ENCODE measurements at places on chromosomes 1 and 21.

DNA sequence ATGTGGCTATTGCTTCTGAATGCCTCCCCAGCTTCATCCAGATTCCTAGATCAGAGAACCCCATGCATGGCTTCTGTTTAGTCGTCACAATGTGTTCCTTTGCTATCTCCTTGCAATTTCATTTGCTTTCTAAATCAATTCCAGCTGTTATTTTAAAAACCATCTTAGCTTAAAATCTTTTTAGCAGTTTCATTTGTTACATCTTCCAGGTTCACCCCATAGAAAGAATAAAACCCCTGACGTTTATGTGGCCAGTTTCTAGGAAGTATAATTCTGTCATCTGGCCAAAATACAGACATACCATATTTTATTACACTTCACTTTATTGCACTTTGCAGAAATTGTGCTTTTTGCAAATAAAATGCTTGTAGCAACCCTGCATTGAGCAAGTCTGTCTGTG, 278.4 kb downstream of the PTPRC start:
- no peak for DNase-seq

- no peak for DNase-seq
Measured at GRCh38 chr1:27778056-27778455, 5.0 kb downstream of the STX12 start.

DNA sequence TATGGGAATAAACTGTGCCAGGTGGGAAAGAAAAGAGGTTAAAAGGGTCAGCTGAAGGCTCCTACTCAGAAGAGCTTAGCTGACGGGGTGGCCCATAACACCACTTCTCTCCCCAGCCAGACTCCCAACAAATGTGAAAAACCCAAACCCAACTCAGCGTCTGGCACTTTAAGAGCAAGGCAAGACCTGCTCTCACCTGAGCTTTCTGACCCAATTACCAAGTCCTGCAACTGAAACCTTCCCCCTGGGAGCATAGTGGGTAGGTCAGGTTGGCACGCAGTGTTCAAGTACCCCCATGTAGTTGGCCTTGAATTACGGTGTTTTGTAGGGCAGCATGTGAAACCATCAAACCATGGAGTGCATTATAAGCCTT, 3.2 kb downstream of the IRF6 start:
- DNase-seq: no peak

- no peak for DNase-seq
Measured at GRCh38 chr1:225937048-225937968, 3.7 kb downstream of the LEFTY2 start.

- no peak for DNase-seq
Measured at GRCh38 chr1:51627672-51628071, 10.8 kb downstream of the OSBPL9 start.

DNA sequence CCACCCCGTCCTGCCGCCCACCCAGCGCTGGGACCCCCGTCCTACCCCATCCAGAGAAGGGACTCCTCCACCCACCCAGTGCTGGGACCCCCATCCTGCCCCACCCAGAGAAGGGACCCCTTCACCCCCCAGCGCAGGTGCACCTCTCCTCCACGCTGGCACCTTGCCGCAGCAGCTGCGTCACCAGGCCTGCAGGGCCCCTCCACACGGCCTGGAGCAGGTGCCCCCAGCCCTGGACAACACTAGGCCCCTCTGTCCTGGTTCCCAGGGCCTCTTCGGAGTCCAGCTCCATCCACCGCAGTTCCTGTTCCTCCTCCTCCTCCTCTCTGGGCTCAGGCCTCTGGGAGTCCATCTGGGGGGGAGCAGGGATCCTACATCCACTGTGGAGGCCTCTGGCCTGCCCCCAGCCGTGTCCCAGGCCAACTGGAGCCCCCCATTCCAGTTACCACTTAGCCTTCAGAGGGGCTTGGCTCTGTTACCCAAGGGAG, 378 bp downstream of the ANKRD65 start:
- no peak for DNase-seq

GRCh38 chr1:234778221-234779159, 168.5 kb upstream of the IRF2BP2 start:
- no peak for DNase-seq

GRCh38 chr1:60069691-60070090, 3.9 kb downstream of the C1orf87 start:
- DNase-seq: no peak

DNA sequence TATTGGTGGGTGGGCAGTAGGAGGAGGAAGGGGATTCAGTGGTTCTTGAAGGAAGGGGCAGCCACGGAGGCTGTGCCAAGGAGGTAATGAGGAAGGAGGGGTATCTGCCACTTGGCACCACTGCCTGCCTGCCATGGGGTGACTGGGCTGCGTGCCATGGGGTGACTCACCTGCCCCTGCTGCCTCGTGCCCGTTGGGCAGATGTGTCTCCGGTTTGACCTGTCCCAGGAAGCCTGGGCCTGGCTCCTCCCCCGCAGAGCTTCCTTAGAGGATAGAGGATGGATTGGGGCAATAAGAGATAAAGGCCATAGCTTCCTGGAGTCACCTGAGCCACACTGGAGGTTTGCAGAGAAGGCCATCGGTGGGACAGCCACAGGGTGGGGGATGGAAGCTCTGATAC, 1.7 kb downstream of the PADI3 start:
- DNase-seq: no peak

DNA sequence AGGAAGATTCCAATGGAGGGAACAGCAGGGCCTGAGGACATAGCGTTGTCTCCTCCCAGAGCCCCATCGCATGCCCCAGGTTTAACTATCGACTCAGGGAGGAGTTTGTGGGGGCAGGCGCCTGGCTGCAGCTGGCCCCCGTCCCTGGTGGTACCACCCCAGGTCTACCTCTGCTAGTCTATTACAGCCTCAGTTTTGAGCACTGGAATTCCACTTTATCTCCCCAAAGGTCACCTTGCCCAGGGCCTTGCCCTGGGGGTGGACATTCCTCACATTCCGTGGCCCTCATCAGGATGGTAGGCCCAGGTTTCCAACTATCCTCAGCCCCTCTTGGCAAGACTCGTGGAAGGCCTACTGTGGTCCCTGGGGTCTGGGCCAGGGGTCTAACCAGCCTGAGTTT, 65.4 kb upstream of the SSBP3 start:
- no peak for DNase-seq

DNA sequence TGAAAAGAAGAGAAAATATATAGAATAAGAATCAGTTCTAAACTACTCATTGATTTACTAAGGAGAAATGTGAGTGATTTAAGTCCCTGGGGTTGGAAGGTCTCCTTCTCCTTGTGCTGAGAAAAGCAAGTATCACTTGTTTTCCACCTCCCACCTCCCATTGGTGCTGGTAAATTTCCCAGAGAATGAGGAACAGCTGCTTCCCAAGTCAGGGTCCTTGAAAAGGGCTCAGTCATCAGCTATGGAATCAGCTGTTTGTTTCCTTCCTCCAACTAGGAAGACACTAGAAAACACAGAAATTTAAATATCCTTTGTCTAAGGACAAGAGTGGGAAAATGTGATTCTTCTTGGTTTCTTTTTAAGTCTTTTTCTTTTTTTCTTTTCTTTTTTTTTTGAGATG, 131.3 kb upstream of the C1orf21 start:
- DNase-seq: no peak

- DNase-seq: no peak
Measured at GRCh38 chr21:38596264-38597042, 98.2 kb upstream of the ERG start.

- DNase-seq: no peak
Measured at GRCh38 chr1:162388615-162389014, 7.1 kb downstream of the C1orf226 start.

GRCh38 chr1:213727853-213728592, 259.8 kb upstream of the PROX1 start:
- no peak for DNase-seq

GRCh38 chr1:151347523-151348246, 633 bp upstream of the RFX5 start:
- DNase-seq: no peak

DNA sequence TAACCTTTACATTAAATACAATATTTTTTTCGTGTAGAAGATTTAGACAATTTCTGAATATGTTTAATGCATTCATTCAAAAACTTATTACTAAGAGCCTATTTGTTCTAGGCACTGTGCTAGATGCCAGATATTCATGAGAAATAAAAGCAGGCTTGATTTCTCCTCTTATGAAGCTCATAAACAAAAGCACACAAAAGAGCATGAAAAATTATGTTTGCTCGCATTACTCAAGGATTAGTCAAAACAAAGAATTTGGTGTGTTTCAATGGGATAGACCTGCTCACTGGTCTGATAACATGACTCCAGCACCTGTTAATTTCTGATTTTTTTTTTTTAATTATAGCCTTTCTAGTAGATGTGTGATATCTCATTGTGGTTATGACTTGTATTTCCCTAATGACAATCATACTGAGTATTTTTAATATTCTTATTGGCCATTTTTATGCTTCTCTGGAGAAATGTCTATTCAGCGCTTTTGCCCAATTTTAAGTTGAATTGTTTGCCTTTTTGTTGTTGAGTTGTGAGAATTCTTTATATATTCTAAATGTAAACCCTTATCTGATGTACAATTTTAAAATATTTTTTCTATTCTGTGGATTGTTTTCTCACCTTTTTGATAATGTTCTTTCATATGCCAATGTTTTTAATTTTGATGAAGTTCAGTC, 382.3 kb upstream of the ADGRL4 start:
- no peak for DNase-seq

DNA sequence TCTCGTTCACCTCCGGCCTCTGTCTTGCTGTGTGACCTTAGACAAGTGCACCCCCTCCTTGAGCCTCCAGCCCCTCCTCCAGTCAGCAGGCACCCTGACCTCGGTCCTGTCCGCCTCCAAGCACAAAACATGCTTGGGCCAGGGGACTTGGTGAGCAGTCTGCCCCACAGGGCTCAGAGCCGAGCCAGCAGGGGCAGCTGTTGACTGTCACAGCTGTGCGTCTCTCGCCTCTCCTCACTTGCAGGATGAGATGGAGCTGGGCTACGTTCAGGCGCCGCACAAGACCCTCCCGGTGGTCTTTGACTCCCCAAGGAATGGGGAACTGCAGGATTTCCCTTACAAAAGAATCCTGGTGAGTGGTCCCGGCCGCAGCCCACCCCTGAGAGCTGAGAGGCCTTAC, 24.2 kb downstream of the PADI3 start:
- no peak for DNase-seq

DNA sequence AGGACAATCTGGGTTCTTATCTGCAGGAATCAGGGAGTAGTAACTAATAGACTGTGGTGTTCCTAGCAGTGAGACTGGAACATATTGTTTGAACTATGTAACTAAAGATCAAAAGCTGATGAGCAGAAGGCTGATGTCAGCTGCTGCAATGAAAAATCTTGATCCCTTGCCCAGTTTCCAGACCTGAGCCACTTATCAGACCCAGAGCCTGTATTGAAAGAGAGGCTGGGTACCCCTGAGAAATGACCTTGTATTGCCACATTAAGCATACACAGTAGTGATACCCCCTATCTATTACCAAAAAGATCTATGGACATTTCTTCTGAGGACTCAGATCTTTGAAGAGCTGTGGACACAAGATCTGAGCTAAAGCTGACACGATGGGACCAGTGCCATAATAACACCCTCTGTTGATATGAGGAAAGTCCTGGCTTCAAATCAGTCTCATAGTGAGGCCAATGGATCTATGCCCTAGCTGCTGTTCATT, 178.0 kb upstream of the GALNT2 start:
- no peak for DNase-seq

DNA sequence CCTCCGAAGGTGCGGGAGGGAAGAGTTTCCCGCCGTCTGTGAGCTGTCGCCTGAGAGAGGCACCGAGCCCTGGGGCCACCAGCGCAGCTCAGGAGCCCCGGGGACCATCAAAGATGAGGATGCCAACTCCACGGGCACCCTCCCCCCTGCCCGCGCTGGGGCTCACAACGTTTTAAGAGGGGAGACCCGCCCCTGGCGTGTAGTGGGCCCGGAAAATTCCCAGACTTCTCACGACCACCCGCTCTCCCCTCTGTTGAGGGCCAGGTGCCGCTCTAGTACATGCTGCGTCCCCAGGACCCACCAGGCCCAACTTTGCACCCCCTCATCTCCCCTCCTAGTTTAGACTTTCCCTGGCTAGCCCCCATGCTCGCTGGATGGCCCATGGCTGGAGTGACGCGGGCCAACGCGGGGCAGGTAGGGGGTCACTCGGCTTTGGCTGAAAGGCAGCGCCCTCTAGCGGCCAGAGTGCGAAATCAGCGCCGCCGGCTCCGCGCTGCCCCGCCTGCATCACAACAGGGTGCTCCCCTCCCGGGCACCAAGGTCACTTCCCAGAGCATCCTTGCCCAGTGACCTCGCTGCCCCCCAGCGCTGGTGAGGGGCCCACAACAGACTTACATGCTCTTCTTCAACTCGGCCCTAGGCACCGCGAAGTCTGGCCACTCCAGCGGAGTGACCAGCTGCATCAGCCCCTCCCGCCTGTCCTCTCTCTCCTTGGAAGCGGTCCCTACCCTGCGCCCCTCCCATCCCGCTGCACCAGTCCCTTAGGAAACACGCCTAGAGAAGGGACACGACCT, 1.8 kb downstream of the CD160 start:
- peak; percentile 43 for DNase-seq

DNA sequence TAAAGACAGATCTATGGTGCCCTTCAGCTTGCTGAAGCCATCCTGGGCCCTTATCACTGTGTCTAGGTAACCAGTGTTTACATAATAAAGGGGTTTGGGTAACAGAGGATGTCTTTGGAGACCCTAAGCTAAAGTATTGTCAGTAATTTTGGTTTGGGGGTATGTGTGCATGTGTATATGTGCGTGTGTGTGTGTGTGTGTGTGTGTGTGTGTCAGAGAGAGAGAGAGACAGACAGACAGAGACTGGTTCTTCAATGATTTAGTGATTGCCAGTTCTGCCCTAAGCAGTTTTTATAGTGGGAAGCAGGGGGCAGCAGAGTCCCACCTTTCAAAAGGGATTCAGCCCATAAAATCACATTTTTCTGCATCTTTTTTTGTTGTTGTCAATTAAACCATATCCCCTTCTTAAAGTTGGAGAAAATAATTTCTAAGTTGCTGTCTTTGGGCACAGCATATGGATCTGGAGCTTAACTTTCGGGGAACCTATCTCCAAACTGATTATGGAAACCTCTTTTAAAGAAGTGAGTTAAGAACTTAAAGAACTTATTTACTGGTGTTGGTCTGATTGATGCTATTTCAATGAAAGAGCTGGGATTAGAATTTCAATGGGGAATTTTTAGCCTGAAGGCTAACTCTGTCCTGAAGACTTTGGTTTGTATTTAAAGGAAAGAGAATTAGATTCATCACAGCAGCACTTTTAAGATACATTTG, 51.1 kb downstream of the ZNF326 start:
- DNase-seq: no peak

DNA sequence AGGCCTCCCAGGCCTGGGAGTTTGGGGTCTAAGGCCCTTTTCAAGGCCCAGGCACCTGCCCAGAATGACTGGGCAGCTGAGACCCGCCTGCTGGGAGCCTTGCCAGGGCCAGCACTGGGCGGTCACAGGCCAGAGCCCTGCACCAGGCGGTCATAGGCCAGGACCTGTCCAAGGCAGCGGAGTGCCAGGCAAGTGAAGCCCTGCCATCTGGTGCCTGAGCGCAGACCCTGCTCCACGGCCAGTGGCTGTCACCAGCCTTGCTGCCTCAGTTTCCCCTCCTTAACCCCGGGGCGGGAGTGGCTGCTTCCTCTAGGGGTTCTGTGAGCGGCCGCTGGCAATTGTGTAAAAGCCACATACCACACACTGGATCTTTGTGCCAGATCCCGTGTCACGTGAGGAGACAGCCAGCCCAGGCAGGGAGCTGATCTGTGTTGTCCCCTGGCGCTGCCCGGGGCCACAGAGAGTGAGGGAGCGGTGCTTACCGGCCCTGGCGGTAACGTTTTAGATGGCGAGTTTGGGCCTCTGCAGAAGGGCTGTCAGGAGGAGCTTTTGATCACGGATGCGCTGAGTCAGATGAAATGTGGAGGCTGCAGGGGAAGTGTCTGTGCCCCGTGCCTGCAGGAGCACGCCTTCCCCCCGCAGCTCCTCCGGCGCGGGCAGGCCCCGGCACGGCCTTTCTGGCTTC, 4.6 kb downstream of the COL18A1 start:
- no peak for DNase-seq

- no peak for DNase-seq
Measured at GRCh38 chr1:181185461-181185860, 97.0 kb downstream of the IER5 start.
